Stomach (tissue), 19 donors: ENCODE measurements at places on chromosomes 1 and 21.

- DNase-seq: peak; percentile 4
These were observed 152.8 kb downstream of the GRIK3 start for GRCh38 chr1:36881541-36881940.

- no peak for DNase-seq
These were observed 467.6 kb upstream of the ZRANB2 start for GRCh38 chr1:71548398-71548890.

DNA sequence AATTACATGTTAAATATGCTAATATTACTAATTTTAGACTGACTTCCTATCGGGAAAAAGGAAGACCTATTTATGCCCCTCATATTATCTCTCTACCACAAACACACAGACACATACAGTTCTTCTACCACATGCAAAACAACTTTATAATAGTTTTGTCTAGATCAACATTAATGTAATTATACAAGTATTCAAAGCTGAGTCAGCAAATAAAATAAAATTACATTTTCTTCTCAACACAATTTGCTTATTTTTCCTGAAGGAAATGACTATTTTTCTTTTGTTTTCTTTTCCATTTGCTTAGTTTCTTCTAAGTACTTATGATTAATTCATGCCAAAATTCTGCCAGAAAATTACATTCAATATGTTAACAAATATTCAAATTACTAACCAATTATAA, 654.2 kb downstream of the AMY1C start:
- no peak for DNase-seq

- DNase-seq: no peak
These were observed 6.5 kb downstream of the TAL1 start for GRCh38 chr1:47225430-47226100.
